CD4-positive, alpha-beta T cell (primary cell): ENCODE measurements at places on chromosomes 7 and 10.

DNA sequence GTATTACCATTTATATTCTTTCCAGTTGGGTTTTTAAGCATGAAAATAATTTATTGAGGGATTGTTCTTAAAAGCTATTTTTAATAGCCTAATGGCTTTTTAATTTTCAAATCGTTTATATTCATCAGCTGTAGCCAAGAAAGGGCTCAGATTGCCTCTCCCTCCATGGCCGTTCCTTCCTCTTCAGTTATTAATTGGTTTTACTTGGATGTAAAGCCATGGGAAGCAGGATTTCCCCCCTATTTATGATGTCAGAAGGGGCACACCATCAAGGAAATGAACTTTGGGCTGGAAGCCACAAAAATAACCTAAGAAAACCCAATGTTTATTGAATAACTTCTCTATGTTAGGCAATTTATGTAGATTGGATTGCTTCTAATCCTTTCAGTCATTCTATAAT, 656.3 kb downstream of the TYW1 start:
- H3K27me3 ChIP-seq: no peaks in the 10 kb centered on the region
- no peaks in the 10 kb centered on the region for H3K4me1 ChIP-seq
- H3K27ac ChIP-seq: no peak overlapping the region
- DNase-seq: no peak

DNA sequence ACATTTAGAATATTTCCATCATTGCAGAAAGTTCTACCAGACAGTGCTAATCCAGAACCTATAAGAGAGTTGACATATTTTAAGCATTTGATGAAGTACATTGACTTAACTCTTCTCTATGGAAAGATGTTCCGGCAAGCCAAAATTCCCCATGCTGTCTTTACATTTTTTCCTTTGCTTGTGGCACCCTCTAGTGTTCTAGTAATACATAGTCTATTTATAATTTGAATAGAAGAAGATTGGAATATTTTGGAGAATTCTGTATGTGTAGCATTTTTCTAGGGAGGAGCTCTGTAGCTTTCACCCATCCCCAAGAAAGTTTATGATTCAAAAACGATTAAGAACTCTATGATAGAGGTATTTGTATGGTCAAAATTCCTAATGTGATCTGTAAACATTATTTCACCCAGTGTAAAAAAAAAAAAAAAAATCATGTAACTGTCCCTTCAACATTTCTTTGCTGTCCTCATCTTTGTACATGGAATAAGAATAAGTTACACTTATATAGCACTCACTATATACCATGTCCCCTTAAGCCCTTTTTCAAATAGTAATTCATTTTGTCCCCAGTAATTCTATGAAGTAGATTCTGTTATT, 33.2 kb downstream of the NRF1 start:
- H3K36me3 ChIP-seq: peaks cover 9% of the 10 kb centered on the region
- no peak overlapping the region for H3K27ac ChIP-seq
- H3K27me3 ChIP-seq: no peaks in the 10 kb centered on the region
- peaks cover 3% of the 10 kb centered on the region for H3K4me1 ChIP-seq
- DNase-seq: no peak

- H3K27me3 ChIP-seq: no peaks in the 10 kb centered on the region
- no peak for DNase-seq
- H3K36me3 ChIP-seq: no peaks in the 10 kb centered on the region
- no peak overlapping the region for H3K27ac ChIP-seq
- no peaks in the 10 kb centered on the region for H3K4me1 ChIP-seq
These were observed 55.2 kb upstream of the RAPGEF5 start for GRCh38 chr7:22411977-22412693.

DNA sequence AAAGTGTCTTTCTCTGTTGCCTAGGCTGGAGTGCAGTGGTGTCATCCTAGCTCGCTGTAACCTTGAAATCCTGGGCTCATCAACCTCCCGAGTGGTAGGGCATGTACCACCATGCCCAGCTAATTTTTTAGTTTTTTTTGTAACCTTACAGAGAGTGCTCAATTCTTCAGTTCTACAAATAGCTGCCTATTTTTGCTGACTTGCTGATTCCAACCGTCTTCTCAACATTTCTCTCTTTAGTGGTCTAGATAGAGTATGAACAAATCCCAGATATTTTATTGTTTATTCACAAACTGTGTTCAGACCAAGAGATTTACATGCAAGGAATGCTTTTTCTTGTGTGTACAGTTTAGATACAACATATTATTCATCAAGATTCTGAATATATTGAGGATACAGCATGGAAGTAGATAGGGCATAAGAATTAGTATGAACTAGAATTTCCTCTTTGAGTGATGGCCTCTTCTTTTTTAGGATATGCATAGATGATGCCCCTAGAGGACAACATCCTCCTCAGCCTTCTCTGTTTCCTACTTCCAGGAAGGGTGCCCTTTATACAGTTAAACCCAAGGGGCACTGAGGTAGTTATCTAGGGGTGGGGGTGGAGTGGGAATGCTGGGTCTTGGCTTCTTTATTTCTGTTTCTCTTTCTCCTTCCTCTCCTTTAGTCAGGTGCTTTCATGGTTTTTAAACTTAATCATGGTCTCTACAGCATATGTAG, 26.0 kb downstream of the PRPF18 start:
- H3K27ac ChIP-seq: no peak overlapping the region
- no peaks in the 10 kb centered on the region for H3K27me3 ChIP-seq
- H3K36me3 ChIP-seq: peaks cover 89% of the 10 kb centered on the region
- H3K4me3 ChIP-seq: no peak overlapping the region
- no peaks in the 10 kb centered on the region for H3K4me1 ChIP-seq
- no peak for DNase-seq

DNA sequence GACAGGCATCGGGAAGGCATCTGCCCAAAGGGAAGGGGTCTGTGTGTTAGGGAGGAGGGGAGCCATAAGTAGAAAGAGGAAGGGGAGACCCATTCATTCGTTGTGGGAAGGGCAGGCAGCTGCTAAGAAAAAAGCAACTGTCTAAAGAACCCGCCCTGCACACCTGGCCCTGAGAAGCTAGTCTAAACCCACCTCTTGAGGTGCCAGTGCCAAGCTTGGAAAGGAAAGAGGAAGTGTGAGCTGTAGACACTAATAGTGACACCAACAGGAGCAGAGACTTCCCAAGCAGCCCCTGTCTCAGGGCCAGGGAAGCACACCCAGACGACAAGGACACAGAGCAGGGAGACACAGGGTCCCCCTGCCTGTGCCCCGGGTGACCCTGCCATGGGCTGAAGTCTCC, 40.8 kb upstream of the PRSS58 start:
- H3K36me3 ChIP-seq: no peaks in the 10 kb centered on the region
- H3K4me3 ChIP-seq: no peak overlapping the region
- H3K4me1 ChIP-seq: peaks cover 9% of the 10 kb centered on the region
- no peak overlapping the region for H3K27ac ChIP-seq

GRCh38 chr7:69359003-69359700, 239.1 kb upstream of the AUTS2 start:
- no peaks in the 10 kb centered on the region for H3K27me3 ChIP-seq
- no peak overlapping the region for H3K4me3 ChIP-seq
- no peak overlapping the region for H3K27ac ChIP-seq
- no peaks in the 10 kb centered on the region for H3K4me1 ChIP-seq
- DNase-seq: no peak

DNA sequence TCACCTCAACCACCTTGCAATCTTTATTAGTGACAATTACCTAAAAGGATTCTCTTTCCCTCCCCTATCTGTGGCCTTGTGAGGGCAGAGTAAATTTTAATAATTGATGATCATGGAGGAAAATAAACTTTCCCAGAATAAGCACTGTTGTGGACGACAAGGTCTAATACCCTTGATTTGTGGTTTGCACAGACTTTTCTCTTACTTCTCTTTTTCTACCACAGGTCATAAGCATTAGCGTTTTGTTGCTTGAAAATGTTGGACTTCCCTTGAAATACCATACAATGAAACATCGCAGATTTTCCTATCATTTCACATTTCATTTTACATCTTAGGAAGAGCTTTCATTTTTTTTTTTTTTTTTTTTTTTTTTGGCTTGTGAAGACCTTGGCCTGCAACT, 188.1 kb upstream of the TMEM72 start:
- no peak overlapping the region for H3K4me3 ChIP-seq
- no peaks in the 10 kb centered on the region for H3K4me1 ChIP-seq
- no peaks in the 10 kb centered on the region for H3K36me3 ChIP-seq
- no peak for DNase-seq
- no peaks in the 10 kb centered on the region for H3K27me3 ChIP-seq

DNA sequence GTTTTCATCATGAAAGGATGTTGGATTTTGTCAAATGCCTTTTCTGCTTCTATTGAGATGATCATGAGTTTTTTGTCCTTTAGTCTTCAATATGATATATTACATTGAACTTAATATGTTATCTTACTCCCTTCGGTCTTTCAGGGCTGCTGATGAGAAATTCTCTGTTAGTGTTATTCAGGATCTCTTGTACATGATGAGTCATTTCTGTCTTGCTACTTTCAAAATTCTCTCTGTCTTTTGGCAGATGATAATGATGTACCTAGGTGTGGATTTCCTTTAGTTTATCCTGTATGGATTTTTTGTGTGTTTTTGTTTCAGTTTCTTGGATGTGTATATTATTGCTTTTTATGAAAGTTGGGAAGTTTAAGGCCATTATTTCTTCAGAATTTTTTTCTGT, 320.9 kb upstream of the NPSR1 start:
- no peaks in the 10 kb centered on the region for H3K4me1 ChIP-seq
- H3K36me3 ChIP-seq: no peaks in the 10 kb centered on the region
- H3K27me3 ChIP-seq: no peaks in the 10 kb centered on the region
- no peak overlapping the region for H3K4me3 ChIP-seq
- DNase-seq: no peak

DNA sequence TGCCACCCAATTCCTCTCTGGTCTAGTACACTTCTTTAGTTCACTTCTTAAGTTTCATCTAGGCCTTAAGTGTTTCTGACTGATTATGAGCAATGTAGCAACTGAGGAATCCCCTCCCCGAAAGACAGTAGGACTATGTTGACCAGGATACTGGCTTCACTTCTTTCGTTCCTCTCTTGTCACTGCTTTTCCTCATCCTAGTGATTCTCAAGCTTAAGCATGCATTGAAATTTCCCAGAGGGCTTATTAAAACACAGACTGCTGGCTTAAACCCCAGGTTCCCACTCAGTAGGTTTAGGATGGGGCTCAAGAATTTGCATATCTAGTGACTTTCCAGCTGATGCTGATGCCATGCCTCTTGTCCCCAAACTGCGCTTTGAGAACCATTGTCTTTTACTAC, 164.6 kb upstream of the WNT16 start:
- H3K4me3 ChIP-seq: no peak overlapping the region
- no peaks in the 10 kb centered on the region for H3K4me1 ChIP-seq
- no peak overlapping the region for H3K27ac ChIP-seq
- no peaks in the 10 kb centered on the region for H3K36me3 ChIP-seq
- no peaks in the 10 kb centered on the region for H3K27me3 ChIP-seq

- no peak for DNase-seq
- no peaks in the 10 kb centered on the region for H3K4me1 ChIP-seq
- no peak overlapping the region for H3K27ac ChIP-seq
- no peaks in the 10 kb centered on the region for H3K36me3 ChIP-seq
- no peak overlapping the region for H3K4me3 ChIP-seq
These were observed 33.1 kb downstream of the PSMC2 start for GRCh38 chr7:103380395-103381191.

- no peaks in the 10 kb centered on the region for H3K27me3 ChIP-seq
- H3K4me1 ChIP-seq: no peaks in the 10 kb centered on the region
- H3K36me3 ChIP-seq: no peaks in the 10 kb centered on the region
These were observed 47.8 kb upstream of the LRRC17 start for GRCh38 chr7:102864958-102865357.

DNA sequence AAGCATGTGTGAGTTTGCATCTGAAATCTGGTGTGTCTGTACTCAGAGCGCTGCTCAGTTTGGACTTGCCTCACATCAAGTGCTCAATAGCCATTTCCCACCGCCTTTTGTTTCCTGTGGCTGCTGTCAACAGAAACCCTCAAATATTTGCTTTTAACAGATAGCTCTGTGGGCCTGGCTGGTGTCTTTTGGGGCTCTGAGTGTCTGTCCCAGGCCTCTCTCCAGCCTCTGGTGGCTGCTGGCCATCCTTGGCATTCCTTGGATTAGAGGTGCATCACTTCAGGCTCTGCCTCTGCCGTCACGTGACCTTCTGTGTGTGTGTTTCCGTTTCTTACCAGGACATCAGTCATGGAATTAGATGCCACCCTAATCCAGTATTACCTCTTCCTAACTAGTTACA, 9.3 kb downstream of the YKT6 start:
- DNase-seq: no peak
- H3K36me3 ChIP-seq: peaks cover 84% of the 10 kb centered on the region
- H3K4me1 ChIP-seq: no peaks in the 10 kb centered on the region
- no peak overlapping the region for H3K4me3 ChIP-seq
- H3K27ac ChIP-seq: no peak overlapping the region
- no peaks in the 10 kb centered on the region for H3K27me3 ChIP-seq
